ENCODE measurements at places on chromosomes 3 and 15.
A peak's percentile ranks its signal among the peaks of the same experiment; 100 is the strongest.

DNA sequence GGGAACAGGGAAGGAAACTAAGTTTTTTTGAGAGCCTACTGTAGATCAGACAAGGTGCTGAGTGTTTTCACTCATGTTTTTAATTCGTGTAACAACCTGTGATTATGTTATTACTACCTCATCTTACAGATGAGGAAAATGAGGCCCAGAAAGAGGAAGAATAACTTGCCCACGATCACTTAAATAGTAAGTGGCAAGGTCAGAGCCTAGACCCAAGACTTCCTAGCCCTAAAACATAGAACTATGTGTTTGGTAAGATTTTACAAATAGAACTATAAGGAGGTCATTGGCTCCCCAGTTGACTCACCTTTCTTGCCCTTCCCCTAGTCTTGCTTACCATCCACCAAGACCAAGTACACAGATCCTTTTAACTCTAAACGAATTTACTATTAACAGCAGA, 13.7 kb downstream of the SENP8 start:
- DNase-seq = no peak

GRCh38 chr3:190807719-190808375, 54.6 kb downstream of the GMNC start:
- no peak for DNase-seq

GRCh38 chr3:167456157-167456799, 17.6 kb downstream of the SERPINI2 start:
- DNase-seq = no peak

- no peak for DNase-seq
These were observed 437.8 kb upstream of the BCHE start for GRCh38 chr3:166275024-166275390.

DNA sequence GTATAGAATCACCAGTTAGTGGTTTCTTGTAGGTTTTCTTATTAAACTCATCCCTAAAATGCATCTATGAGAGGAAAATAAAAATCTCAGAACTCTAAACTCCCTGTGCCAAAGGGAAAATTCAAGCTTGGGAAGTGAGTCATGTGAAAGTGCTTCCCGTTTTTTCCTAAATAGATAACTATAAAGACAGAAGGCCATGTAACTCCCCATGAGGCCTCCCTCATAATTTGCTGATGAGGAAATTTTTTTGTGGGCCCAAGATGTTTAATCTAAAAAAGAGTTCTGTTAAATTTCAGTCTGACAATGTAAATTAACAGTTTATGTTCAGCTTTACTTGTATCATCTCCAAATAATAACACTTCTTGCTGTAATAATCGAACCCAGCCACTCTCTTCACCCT, 1273.9 kb downstream of the OTOL1 start:
- DNase-seq = no peak

DNA sequence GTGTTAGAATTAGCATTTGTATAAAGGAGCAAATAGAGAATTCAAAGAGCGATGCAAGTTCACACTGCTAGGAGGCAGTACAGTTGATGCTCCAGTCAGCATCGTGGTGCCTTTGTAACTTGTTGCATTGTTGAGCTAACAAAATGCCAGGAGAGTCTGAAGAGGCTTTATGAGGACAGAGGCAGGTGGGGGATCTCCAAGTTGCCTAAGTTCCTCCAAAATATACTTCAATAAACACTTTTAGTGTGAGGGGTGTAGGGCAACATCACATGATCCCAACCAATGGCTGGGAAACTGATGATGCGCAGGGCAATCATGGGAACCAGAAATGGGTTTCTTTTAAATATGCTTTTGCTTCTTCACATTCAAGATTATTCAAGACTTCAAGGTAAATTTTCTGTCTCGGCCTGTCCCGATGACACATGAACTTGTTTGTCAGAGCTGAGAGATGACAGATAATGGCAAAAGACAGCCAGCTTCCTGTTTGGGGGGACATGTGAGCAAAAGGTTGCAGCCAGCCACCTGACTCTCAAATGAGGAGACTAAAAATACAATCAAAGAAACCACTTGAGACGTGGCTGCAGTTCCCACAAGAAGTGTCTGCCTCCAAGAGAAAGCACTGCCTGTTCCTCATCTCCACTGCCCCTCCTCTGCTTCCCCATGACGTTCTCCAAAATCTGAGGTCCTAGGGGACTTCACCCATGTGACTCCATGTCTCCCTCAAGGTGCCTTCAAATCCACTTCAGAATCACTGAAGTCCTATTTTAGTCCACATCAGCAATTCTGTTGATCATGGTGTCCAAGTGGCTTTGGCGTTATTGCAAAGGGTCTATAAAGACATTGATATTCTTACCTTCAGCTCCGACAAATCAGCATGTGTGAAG, 39.3 kb downstream of the KLHL6 start:
- DNase-seq = peak; percentile 31

GRCh38 chr15:100043068-100043641, 298.6 kb downstream of the ADAMTS17 start:
- DNase-seq = peak; percentile 21

DNA sequence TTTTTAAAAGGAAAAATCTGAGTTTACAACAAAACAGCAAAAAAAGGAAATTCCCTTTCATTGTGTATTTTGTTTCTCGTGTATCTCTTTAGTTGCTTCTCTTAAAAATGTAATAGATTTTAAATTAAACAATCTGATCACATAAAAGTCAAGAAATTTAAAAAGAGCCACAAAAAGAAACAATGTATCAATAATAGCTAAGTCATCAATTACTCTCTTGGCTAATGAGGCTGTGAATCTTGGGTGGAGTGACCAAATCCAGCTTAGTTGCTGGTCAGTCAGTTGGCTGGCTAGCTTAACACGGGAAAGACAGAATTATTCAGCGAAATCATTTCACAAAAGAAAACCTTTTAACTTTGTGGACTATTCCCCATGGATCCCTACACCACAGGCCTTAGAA, 3.2 kb downstream of the SFMBT1 start:
- DNase-seq = no peak

GRCh38 chr3:172528677-172529076, 5.4 kb upstream of the TNFSF10 start:
- no peak for DNase-seq

GRCh38 chr3:44584646-44585501, at the start of gene ZNF660:
TSS of gene ZNF660 (plus strand) at chr3:44584964. CDS start at chr3:44594194, 9,230 bp downstream.
- peak; percentile 7 for DNase-seq

DNA sequence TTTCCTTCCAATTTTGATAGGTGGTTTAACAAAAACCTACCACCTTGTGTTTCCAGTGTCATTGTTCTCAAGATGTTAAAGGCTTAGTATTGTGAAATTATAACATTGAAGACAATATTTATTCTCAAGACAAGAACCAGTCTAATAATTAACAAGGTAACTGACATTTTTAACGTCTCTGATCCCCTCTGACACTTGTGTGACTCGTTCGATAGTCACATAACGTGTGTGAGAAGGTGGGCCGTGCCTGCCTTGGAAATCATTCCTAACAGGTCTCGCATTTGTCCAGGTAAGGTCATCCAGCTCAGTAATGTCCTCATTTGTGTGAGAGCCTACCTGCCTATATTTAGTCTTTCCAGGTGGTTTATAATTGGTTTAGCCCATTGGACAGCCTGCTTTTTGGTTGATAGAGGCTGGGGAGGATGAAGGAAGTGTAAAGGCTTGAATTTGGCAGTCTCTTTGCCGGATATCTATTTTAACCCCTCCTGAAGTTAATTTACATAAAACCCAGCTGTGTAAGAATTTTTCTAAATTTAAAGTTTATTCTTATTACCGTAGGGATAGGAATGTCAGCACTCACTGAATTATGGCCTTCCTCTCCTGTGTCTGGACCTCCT, 94.4 kb downstream of the AKAP13 start:
- no peak for DNase-seq

DNA sequence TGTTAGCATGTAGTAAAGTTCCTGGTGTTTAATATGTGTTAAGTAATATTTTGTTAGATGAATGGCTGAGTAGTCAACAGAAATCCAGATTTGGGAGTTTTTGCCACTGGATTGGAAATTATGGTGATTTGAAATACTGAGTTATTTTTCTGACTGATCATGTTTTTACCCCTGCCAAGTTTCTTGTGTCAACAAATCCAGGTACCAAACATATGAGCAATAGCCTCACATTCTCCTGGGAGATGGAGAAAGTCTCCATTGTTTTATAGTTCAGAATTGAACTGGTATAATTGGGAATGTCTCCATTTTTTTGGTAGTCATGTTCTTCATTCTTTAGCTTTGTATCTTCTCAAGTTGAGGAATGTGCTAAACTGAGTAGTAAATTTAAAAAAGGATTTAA, 767.2 kb upstream of the LMCD1 start:
- no peak for DNase-seq

DNA sequence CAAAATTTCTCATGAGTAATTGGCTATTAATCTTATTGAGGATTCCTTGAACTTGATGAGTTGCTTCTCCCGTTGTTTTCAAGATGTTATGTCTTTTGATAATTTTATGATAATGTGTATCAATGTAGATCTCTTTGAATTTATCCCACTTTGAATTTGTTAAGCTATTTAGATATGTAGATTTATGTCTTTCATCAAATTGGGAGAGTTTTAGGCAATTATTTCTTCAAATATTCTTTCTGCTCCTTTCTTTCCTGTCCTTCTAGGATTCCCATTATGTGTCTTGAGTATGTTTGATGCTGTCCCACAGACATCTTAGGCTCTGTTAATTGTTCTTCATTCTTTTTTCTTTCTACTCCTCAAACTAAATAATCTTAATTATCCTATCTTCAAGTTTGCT, 68.1 kb upstream of the FGD5 start:
- no peak for DNase-seq

DNA sequence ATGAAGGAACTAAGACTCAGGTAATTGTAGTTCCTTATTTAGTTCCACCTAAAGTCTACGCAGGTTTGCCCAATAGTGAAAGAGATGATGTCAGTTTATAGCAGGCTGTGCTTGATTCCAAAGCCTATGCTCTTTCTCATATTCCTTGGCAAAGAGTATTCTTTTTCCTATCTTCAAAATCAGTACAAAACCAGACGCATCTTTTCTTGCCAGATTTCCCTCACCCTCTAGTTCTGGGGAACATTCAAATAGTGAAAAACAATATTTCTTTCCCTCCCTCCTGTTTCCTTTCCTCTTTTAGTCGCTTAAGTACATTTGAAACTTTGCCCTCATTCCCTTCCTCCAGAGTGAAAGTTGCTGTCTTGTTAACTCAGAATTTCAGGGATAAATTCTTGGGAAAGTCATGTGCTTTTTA, 134.6 kb upstream of the PDZRN3 start:
- DNase-seq = no peak

GRCh38 chr3:177196008-177196455, 1.2 kb downstream of the TBL1XR1 start:
- DNase-seq = no peak

DNA sequence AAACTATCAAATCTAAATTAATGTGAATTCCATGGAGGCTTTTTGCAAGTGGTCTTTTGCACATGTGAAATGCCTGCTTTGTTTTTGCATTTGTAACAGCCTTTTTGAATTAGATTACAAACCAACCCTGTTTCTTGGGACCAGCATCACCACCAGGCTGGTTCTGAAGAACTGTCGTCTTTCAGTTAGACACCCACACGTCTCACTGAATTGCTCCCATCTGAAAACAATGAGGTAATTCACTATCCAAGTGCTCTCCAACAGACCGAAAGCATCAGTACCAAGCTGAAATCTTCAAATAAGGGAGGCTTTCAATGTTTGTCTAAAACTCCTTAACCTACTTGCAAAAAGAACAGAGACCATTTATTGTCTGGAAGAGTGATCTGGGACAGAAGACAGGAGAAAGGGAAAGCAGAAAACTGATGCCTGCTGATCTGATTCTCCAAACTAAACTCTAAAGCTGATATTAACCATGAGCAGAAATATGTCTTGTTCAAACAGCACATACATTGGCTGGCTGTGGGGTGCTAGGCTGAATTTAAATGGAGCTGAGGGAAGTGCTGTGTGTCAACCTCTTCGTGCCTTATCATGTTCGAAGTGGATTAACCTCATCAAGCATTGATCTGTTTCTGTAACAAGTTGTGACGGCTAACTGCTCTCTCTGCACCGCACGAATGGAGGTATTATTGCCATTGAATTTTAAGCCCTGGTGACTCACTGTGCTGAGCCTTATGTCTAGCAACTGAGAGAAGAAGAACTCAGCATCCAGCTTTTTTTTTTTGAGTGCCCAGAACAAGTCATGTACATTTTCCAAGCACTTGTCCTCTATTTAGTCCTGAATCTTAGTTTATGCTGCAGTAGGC, 213.7 kb upstream of the P2RY1 start:
- DNase-seq = peak; percentile 95

DNA sequence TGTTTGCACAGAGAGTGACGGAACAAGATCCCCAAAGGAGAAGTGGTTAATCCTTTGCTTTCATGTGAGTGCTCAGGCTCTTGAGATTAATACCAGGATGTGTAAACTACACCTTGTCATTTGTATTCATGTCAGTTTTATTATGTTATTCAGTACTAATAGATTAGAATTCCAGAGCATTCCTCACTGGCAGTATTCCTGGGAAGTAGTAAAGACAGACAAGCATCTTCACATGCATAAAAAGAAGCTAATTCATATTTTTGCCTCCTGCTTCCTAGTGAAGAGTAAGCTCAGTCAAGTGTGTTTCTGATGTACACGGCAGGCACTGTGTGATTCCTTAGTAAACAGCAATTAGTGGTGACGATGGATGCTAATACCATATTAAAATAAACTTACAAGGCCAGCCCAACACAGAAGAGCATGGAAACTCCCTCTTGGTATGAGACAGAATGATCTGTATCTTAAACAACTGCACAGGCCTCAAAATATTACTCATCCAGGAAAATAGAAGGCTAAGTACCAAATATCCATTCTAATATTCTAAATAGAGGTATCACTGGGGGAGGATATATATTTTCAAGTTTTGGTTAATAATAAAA, 336.8 kb upstream of the MCTP2 start:
- no peak for DNase-seq

DNA sequence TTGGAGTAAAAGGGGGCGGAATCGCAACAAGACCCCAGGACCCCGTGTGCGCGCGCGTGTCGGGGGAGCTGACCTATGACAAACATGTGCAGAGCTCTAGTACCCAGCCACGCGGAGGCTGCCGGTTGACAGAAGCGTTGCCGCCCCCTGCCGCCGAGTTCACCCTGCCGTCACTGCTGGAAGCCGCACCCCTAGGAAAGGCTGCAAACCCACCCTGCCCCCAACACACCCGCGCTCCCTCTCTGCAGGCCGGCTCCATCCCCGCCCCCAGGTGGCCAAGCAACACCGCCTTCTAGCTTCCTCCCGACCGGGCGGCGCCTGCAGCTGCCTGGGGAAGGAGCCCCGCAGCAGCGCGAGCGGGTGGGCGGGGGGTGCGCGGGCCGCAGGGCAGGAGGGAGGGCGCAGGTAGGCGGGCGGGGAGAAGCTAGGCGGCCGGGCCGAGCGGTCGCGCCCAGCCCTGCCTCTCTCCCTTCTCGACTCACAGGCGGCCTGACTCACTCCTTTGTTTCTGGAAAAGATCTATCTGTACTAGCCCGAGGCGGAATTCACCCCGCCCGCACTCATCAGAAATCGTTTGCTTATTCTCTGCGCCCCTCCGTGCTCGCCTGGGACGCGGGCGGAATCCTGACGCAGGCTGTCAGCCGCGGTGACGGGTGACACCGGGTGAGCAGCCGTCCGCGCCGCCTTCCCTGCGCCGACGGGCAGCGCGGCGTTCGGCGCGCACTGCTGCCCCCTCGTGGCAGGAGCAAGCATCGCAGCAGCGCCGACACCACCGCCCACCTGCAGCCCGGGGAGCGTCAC, 160.8 kb downstream of the GAP43 start:
- peak; percentile 82 for DNase-seq

Measured in foreskin melanocyte (primary cell).